ENCODE measurements at places on chromosomes 16 and 17. TPM values are rescaled to one million over a fixed set of nuclear protein-coding genes. Genes with fewer than 3 reads are reported as not detected.

PSMC3IP gene
- 37.3 TPM for polyA plus RNA-seq

SLFN14 gene
- not detected for polyA plus RNA-seq

SLC2A4 gene
- 0.17 TPM for polyA plus RNA-seq

RNF227 gene
- 4.1 TPM for polyA plus RNA-seq

NME4 gene
- 339 TPM for polyA plus RNA-seq

SLC9A5 gene
- 2.6 TPM for polyA plus RNA-seq

OR3A3 gene
- not detected for polyA plus RNA-seq

JPH3 gene
- 1.6 TPM for polyA plus RNA-seq

KLHL36 gene
- 19.1 TPM for polyA plus RNA-seq

LITAFD gene
- not detected for polyA plus RNA-seq

ZNF205 gene
- 8.5 TPM for polyA plus RNA-seq

DHRS7C gene
- not detected for polyA plus RNA-seq

KRT40 gene
- not detected for polyA plus RNA-seq

RCVRN gene
- not detected for polyA plus RNA-seq

OSGIN1 gene
- 39.1 TPM for polyA plus RNA-seq

CAPNS2 gene
- not detected for polyA plus RNA-seq

TSPAN10 gene
- polyA plus RNA-seq = 7.1 TPM

KRT23 gene
- polyA plus RNA-seq = not detected

TCAP gene
- 1.2 TPM for polyA plus RNA-seq

SLFN13 gene
- polyA plus RNA-seq = 5.4 TPM

C17orf107 gene
- 0.30 TPM for polyA plus RNA-seq

LYRM9 gene
- 2.0 TPM for polyA plus RNA-seq

SOX9 gene
- polyA plus RNA-seq = 9.6 TPM

PRM2 gene
- polyA plus RNA-seq = not detected

SUPT6H gene
- 63.8 TPM for polyA plus RNA-seq

HBZ gene
- polyA plus RNA-seq = not detected

SOST gene
- 0.07 TPM for polyA plus RNA-seq

CCDC144A gene
- polyA plus RNA-seq = 2.5 TPM

ADAMTS18 gene
- polyA plus RNA-seq = 0.01 TPM

KRTAP4-4 gene
- polyA plus RNA-seq = not detected

TBX6 gene
- 0.63 TPM for polyA plus RNA-seq

MC1R gene
- polyA plus RNA-seq = 6.1 TPM

CDH16 gene
- 0.25 TPM for polyA plus RNA-seq

PLK1 gene
- 117 TPM for polyA plus RNA-seq

KRT13 gene
- not detected for polyA plus RNA-seq

ASIC2 gene
- 1.9 TPM for polyA plus RNA-seq

XYLT1 gene
- polyA plus RNA-seq = 0.88 TPM
